NCI-H1930 (cell line): ENCODE measurements at places on chromosomes 7 and 10.

DNA sequence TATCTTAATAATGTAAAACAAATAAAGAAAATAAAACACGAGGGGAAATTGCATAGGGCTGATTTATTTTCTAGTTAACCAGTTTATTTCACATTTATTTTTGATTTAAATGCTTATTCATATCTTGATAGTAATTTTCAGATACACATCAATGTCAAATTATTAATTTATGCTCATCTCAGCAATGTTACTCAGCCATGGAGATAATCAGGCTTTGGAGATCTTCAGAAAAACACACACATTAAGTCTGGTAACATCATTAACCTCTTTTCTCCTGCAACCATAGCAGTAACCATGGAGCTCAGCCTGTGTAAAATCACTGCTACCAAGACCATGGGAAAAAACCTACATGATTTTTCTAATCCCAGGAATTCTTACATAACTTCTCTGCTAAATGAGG is 31.9 kb upstream of the TBX20 start:
- DNase-seq, result no peak

GRCh38 chr7:91064938-91065337 is 199.3 kb upstream of the FZD1 start:
- no peak for DNase-seq

GRCh38 chr10:6588082-6588481 is 8.0 kb upstream of the PRKCQ start:
- no peak for DNase-seq

GRCh38 chr10:63614371-63614891 is 93.2 kb downstream of the REEP3 start:
- DNase-seq, result no peak

- DNase-seq, result no peak
Measured at GRCh38 chr7:112306903-112307302, 100.4 kb downstream of the ZNF277 start.

DNA sequence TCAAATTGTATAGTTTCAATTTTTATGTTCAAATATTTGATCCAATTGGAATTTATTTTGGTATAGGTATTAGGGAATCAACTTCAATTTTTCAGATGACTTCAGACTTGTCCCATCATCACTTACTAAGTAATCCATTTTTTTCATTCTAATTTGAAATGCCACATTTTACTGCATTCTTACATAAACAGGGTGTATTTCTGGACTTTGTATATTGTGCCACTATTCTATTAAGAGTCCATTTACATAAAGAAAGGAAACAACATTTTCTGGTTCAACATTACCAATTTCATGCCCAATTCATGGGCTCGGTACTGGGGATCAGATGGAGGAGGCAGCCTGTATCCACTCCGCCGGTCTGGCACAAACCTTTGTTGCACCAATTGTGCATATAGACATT is 15.8 kb downstream of the ECD start:
- DNase-seq, result no peak

GRCh38 chr7:132429181-132429580 is 147.1 kb downstream of the PLXNA4 start:
- no peak for DNase-seq

DNA sequence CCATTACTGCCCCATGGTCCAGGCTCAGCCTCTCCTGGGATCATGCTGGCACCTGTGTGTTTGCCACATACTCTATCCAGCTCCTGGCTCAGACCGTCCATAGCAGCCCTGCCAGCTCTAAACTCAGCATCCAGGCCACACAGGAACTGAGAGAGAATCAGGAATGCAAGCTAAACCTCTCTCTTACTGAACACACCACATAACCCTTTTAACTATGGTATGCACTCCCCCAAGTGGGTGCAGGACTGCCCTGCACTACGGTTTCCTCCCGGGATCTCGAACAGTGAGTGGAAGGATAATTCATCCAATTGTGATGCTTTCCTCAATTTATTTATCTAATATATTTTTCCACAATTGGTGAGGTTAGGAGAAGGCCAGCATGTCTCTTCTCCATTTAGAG is 17.1 kb upstream of the ZNF800 start:
- no peak for DNase-seq

GRCh38 chr7:157844611-157845010 is 507.8 kb downstream of the DNAJB6 start:
- no peak for DNase-seq

DNA sequence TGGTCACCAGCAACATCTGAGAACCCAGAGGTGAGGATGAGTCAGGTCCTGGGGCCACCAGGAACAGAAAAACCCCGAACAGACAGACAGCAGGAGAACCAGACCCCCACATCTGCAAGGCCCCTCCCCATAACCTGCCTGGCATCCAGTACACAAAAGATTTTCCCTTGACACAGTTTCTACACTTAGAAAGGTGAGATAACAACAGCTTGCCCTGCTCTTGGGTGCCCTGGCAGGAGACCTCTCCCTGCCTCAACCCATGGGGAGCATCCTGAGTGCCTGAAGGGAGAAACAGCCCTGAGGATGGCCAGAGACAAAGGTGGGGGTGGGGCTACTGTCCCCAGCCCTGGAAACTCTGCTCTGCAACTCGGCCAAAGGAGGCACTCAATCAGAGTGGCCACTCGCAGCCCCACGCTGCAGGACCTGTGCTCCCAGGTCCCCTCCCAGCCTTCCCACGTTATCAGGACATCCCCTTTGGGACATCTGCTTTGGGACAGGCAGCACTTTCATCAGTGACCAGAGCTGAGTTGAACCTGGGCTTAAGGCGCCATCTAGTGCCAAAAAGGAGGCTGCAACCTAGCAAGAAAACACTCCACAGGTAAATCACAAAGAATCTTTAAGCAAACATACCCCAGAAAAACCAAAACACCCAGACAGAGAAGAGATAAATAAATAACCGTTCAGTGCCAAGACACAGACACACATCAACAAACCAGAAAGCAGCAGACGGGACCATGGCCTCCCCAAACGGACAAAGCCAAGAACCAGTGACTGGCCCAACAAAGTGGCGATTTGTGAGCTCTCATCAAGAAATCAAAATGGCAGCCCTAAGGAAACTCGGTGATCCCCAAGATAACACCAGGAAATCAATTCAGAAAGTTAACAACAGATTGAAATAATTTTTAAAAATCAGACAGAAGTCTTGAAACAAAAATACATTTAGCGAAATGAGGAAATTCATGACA is 233.7 kb downstream of the PTPRN2 start:
- no peak for DNase-seq
